ENCODE measurements at places on chromosomes 12 and 14. TPM values are rescaled to one million over a fixed set of nuclear protein-coding genes. Genes with fewer than 3 reads are reported as not detected.

- H3K4me1 ChIP-seq = no peaks in the 10 kb centered on the region
- H3K27me3 ChIP-seq = no peaks in the 10 kb centered on the region
- no peaks in the 10 kb centered on the region for H3K36me3 ChIP-seq
- no peak for DNase-seq
- H3K27ac ChIP-seq = no peak overlapping the region
Measured at GRCh38 chr14:100780246-100780645, 45.7 kb upstream of the MEG3 start.

- peaks cover 13% of the 10 kb centered on the region for H3K4me1 ChIP-seq
- no peaks in the 10 kb centered on the region for H3K36me3 ChIP-seq
- H3K27ac ChIP-seq = peak overlapping the region; percentile 76
- H3K27me3 ChIP-seq = no peaks in the 10 kb centered on the region
- H3K4me3 ChIP-seq = peak overlapping the region; percentile 92
- DNase-seq = peak; percentile 48
Measured at GRCh38 chr14:105021656-105022275, 883 bp upstream of the CDCA4 start.

DNA sequence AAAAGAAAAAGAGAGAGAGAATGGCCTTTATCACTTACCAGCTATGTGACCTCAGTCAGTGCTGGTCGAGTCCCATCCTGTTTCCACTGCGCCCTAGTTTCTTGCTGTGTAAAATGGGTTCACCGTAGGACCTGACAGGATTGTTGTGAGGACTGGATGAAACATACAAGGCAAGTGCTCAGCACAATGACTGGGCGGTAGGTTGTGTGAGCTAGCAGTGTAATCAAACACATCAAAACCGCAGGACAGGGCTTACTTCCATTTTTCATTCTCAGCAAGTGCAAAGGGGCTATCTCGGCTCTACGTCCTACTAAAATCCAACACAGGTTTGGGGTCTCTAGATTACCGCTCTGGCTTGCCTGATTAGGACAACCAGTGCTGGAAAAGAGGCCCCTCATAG, 36.4 kb upstream of the ATXN2 start:
- peaks cover 3% of the 10 kb centered on the region for H3K36me3 ChIP-seq
- no peak overlapping the region for H3K27ac ChIP-seq
- DNase-seq = no peak
- H3K27me3 ChIP-seq = no peaks in the 10 kb centered on the region
- H3K4me1 ChIP-seq = peaks cover 9% of the 10 kb centered on the region

- H3K27me3 ChIP-seq = no peaks in the 10 kb centered on the region
- no peak overlapping the region for H3K27ac ChIP-seq
- H3K4me1 ChIP-seq = peaks cover 5% of the 10 kb centered on the region
- H3K4me3 ChIP-seq = no peak overlapping the region
- H3K36me3 ChIP-seq = no peaks in the 10 kb centered on the region
- DNase-seq = no peak
Measured at GRCh38 chr14:50675597-50675996, 7.5 kb upstream of the SAV1 start.

Gene AHNAK2
- 22.3 TPM for total RNA-seq

Gene KCNMB4
- total RNA-seq = 3.9 TPM

DNA sequence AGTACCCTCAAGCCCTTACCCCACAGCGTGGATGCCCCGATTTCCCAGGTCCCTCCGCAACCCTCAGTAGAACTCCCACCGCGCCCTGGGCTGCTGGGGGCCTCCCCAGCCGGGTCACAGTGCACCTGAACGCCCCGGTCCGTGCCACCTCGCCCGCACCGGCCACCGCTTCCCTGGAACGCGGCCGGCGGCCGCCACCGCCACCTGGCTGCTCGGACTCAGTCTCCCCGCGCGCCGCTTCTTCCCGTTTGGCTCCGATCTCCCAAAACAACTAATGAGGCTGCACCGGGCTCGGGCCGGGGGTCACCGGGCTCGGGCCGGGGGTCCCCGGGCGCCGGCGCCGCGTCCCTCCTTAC, 1.0 kb downstream of the ITPK1 start:
- peak overlapping the region; percentile 99 for H3K27ac ChIP-seq
- DNase-seq = no peak
- H3K4me1 ChIP-seq = peaks cover 64% of the 10 kb centered on the region

Data from left lung (tissue), 14 donors.